Activated CD8-positive, alpha-beta memory T cell treated with anti-CD3 and anti-CD28 coated beads for 1 hour (primary cell): ENCODE measurements at places on chromosomes 4 and X.

DNA sequence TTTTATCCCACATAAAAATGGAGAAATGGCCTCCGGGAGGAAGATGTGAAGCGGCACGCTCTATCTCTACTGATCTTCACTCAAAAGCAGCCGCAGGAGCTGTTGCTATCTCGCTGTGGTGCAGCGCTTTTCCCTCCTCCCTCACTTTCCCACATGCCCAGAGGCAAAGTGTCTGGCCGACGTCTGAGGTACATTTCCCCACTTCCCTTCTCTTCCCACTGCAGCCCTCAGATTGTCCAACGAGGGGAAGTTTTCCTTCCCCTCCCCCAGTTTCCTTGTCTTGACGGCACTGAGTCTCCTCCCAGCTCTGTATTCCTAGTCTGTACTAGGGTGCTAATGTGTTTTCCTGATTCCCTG lies 660 bp upstream of the COL25A1 start:
- no peak for DNase-seq

DNA sequence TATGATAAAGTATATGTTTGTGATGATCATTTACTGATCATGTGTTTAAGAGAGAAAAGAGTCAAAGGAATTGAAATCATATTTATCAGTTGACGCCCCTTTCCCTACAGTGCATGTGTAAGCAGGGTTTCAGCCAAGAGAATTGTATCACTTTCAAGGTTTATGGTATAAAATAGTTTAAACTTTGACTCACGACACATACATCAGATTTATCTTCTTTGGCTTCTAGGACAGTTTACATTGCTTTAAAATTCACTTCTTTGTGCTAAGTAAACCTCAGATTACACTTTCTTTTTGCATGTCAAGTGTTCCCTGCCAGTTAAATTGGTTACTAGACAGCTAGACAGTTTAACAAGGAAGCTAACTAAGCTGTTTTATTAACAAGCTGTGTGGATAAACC lies 86.3 kb upstream of the MYOZ2 start:
- no peak for DNase-seq

- no peak for DNase-seq
These were observed 2.4 kb downstream of the HADH start for GRCh38 chr4:107991945-107992630.

DNA sequence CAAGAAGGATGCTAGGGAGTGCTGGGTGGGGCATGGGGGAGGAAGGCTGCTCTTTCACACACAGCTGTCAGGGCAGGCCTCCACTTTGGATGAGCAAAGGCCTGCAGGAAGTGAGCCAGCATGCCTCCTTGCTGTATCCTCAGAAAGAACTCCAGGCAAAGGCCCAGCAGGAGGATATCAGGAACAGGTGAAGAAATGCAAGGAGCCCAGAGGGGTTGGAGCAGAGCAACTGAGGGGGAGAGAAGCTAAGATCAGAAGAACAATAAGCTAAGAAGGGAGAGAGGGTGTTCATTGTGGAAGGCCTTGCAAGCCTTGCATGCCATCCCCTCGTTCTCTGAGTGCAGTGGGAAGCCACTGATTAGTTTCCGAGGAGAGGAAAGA lies 115.1 kb downstream of the CAMK2D start:
- DNase-seq: no peak

DNA sequence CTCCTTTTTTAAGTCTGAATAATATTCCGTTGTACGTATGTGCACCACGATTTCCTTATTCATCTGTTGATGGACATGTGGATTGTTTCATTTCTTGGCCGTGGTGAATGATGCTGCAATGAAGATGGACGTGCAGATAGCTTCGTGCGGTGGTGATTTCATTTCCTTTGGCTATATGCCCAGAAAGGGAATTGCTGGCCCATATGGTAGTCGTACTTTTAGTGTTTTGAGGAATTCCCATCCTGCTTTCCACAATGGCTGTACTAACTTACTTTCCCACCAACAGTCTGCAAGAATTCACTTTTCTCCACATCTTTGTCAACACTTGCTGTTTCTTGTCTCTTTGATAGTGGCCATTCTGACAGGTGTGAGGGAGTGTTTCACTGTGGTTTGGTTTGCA lies 12.8 kb downstream of the ZFP42 start:
- DNase-seq: no peak
